ENCODE measurements at places on chromosomes 1 and 21.
A peak's percentile ranks its signal among the peaks of the same experiment; 100 is the strongest.

- no peak for DNase-seq
These were observed 4.5 kb downstream of the PARP1 start for GRCh38 chr1:226403201-226404034.

GRCh38 chr1:90561911-90562310, 155.2 kb downstream of the BARHL2 start:
- no peak for DNase-seq

GRCh38 chr1:2428490-2428889, 16.1 kb upstream of the PEX10 start:
- DNase-seq = no peak

DNA sequence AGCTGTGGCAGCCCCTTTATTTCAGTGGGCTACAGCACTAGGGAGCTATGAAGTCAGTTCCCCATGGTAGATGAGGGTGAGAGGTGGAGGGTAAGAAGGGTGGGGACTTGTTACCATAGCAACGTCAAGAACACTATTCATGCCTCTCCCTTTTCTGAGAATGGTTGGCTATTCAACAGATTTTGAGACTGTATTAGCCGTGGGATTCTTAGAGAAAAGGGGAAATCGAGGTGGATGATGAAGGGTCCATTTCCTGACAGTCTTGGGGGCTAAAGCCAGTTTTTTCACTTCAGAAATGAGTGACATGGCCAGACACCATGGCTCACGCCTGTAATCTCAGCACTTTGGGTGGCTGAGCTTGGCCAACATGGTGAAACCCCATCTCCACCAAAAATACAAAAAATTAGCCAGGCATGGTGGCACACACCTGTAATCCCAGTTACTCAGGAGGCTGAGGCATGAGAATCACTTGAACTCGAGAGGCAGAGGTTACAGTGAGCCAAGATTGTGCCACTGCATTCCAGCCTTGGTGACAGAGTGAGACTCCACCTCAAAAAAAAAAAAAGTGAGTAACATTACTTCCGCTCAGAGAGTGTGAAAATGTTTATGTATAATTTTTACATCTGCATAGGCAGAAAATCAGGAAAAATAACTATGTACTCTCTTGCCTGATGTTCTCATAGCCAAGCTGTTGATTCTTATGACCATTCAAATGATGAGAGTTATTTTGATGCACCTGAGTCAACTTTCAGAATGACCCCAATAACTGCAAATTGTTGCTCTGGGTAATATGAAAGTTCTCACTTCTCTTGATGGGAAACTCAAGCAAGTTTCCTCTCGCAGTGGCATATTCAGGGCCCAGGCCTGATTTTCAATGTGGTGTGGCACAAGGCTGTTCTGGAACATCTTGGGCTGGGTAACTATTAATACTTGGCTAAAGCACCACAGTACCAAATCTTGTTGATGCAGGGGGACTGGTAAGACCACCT, 23.2 kb upstream of the RGSL1 start:
- DNase-seq = no peak

- no peak for DNase-seq
These were observed 108.3 kb downstream of the POU2F1 start for GRCh38 chr1:167328816-167329483.

DNA sequence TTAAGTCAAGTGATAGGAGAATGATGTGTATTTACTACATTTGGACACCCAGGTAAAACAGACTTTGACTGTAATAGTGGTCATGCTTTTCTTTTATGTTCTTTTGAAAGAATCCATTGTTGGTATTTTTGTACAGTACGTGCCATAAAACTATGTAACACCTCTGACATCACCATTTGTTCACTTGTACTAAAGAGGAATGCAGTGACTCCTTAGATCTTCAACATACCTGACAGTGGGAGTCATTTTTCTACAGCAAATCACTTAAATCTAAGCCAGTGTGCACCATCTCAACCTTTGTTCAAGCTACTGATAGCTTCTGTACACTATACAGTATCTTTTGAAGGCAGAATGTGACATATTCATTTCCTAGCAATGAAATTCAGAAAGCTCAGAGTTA, 6.3 kb upstream of the PLD5 start:
- no peak for DNase-seq

GRCh38 chr1:159924791-159925718, at the start of gene TAGLN2:
TSS of gene TAGLN2 (minus strand) at chr1:159925507. CDS start at chr1:159920509, 4,998 bp downstream.
- DNase-seq = peak; percentile 94

DNA sequence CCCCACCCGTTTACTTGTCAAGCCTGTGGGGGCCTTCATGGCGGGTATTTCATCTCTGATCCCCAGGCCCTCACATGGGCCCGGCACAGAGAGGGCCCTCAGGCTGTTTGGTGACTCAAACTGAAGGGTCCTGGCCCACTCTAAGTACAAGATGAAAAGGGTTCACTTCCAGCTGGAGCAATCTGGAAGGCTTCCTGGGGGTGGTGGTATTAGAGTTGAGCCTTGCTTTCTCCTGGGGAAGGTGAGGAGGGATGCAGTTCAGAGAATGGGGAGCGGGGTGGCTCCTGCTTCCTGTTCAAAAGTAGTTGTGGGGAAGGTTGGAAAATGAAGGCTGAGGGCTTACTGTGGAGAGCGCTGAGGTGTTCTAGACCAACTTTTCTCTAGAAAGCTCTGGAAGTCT, 47.7 kb downstream of the DHRS3 start:
- DNase-seq = no peak

DNA sequence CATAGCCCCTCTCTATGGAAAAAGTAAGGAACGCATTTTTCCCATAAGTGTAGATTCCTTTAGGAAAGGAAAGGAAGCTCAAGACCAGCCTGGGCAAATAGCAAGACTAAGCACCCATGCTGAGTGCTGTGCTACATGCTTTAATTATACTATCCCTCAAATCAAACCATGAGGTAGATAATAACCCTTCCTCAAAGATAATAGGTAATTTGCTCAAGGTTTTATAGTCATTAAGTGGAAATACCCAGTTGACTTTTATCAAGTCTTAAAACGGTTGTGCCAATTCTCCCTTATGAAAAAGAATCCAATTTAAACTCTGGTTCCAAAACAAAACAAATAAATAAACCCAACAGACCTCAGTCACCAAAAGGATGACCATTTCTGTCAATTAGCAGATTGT, 3.4 kb downstream of the KIAA0319L start:
- no peak for DNase-seq

- DNase-seq = peak; percentile 80
These were observed at the start of gene MAP10 for GRCh38 chr1:232805269-232806185. TSS of gene MAP10 (plus strand) at chr1:232805416. CDS start at chr1:232805450, 34 bp downstream.

DNA sequence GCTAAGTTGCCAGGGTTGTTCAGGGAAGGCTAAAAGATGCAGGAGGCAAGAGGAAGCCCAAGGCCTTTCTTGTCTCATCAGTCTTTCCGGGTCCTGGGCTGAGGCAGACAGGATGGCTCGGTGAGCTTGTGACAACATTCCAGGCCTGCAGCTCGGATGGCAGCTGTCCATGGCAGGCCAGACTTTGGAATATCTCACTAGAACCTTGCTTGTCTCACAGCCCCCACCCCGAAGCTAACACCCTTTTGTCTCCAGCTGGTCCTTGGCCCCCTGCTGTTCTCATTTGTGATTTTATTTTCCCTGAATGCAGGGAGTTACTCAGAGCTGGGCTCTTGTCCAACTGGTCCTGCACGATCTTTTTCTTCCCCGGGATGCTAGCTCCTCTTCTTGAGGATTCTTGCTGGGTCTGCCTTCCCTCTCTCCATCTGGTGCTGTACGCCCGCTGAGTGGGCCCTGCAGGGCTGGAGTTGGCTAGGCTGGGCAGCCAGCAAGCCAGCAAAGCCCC, 477.2 kb upstream of the CAMK1G start:
- DNase-seq = no peak

DNA sequence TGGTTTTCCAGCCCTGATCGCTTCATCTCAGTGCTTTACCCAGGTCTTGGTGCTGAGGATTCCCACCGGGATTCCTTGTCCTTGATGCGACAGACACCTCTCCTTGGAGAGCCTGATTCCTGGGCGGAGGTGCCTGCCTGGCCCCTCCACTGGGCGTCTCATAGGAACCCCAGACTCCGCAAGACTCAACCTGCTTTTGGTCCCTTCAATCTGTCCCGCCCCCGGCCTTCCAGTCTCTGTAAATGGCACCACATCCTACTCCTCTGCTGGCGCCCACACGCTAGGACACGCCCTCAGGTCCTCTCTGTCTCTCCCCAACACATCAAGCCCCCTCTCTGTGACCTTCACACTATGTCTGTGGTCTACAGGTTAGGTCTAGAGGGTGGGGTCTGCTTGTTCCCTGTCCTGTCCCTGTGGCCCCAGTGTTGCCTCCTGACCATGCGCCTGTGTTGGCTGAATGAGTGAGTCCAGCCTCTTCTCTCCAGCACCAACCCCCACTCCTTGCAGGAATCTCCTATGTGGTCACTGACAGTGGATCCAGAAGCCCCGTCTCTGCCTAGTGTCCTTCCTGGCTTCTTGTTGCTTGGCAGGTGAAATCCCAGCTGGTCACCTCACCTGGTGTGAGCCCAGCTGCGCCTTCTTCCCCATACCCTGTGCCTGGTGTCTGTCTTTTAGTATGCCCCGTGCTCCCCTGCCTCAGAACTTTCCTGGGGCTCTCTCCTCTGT, 119.7 kb upstream of the C1orf174 start:
- no peak for DNase-seq

DNA sequence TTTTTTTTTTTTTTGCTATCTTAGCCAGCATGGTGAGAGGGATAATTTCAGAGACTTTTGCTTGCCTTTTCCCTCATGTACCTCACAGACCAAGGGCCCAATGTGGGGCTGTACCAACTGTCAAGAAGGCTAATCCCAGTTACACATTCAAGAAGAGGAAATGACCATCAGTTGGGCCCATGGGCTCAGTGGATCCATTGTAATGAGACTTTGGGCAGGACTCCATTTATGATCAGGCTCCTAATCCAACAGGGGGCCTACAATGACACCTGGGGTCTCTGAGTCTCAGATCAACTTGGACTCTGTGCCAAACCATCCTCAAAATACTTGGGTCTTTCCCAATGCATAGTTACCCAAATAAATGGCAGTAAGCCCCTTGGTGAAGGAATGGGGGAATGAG, 450.4 kb upstream of the VAMP3 start:
- DNase-seq = no peak

GRCh38 chr1:21933397-21934248, 3.5 kb downstream of the HSPG2 start:
- DNase-seq = no peak

DNA sequence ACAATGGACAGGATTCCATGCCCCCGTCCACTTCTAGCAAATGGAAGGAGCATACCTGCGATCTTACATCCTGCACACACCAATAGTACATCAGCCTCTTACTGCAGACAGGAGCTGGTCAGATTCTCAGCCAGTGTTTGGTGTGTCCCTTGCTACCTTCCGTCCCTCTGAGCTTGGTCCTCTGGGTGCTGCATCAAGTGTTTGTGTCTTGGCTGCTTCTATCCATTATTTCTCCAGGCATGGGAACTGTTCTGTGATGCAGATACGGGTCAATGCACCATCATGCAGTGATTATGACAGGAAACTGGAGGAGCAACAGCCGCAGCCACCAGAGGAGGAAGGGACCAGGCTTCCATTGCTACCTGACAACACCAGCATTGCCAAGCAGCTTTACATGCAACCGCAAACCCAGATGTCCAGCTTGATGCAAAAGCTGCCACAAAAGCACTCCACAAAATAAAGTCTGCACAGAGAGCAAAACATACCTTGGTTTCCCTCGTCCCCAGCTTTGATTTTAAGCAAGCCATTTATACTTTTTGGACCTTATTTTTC, 21.9 kb upstream of the OVAAL start:
- DNase-seq = no peak

DNA sequence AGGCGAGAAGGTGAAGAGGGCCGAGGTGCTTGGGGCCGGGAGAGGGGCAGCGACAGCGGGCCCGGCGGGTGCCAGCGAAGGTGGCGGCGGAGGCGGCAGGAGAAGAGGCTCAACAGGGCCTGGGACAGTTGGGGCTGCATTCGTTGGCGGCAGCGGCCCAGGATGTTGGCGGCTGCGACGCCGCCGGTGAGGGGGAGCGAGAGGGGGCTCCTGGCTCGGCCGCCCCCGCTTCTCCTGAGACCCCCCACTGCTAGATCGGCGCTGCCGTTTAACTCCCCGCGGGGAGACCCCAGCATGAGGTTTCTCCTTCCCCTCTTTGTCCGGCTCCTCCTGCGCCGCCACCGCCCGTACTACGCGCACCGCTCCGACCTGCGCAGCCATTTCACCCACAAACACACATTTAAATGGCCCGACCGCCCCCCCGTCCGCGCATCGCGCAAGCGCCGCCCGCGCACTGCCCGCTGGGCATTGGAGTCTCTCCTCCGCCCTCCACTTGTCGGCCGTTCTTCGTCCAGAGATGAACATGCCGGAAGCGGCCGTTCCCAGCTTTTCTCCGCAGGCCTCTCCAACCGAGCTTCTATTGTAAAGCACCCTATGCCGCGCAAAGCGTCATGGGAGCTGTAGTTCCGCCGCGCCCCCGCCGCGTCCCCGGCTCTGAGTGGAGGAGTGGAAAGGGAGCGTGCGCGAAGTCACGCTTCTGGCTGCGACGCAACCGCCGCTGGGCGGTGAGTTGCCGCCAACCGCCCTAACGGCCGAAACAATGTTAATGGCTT, at the start of gene RSBN1:
RSBN1 (minus strand) TSS at position 589 of the 773 bp plus-strand sequence; CDS start at position 525, 64 bp downstream.
- peak; percentile 98 for DNase-seq

DNA sequence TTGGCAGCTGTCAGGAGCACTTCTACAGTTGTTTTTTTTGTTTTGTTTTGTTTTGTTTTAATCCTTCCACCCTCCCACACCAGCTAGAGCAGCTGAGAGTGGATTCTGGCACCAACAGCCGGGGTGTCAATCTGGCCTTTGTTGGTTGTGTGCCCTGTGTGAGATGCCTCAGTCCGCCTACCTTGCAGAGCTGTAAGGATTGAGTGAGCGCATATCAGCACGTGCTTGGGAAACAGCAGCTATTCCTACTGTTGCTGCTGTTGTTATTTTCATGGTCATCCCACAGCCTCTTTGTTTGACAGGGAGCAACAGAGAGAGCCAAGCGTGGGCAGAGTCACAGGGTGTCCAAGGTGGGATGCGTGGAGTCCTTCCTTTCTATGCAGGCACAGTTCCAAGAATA, 50.4 kb downstream of the PGBD5 start:
- no peak for DNase-seq

DNA sequence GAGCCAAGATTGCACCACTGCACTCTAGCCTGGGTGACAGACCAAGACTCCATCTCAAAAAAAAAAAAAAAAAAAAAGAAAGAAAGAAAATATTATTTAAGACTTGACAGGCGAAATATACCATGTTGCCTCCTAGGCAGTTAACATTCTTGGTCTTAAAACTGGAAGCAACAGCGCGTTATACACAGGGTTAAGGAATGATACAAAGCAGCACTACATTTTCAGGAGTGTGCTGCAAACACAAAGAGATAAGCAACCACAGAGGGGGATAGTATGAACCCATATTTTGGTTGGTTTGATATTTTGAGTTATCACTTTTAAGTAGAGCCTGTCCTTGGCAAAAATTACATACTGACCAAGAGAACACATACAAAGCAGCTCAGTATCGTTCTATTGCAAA, 25.1 kb downstream of the USP24 start:
- DNase-seq = no peak

Data from activated CD4-positive, alpha-beta T cell treated with anti-CD3 and anti-CD28 coated beads, Interleukin-2, amount 50 U/mL, for 48 hours (primary cell).